ENCODE measurements at places on chromosomes 12 and 14.

GRCh38 chr14:93977790-93978581 lies 1.6 kb upstream of the ASB2 start:
- DNase-seq: no peak

DNA sequence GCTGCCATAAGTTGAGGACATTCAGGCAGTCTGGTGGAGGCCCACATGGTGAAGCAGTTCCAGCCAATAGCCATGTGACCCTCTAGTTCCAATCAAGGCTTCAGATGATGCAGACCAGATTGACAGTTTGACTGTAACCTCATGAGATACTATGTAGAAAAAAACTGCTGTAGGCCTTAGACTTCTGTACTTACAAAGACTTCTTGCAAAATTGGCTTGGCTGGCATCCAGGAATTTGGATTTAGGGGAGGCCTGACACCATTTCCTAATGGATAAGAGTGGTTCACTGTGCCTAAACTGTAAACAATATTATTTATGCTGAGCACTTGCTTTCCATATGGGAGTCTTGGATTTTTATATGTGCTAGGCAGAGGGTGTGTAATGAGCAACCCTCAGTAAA lies 76.4 kb downstream of the RGS6 start:
- no peak for DNase-seq

DNA sequence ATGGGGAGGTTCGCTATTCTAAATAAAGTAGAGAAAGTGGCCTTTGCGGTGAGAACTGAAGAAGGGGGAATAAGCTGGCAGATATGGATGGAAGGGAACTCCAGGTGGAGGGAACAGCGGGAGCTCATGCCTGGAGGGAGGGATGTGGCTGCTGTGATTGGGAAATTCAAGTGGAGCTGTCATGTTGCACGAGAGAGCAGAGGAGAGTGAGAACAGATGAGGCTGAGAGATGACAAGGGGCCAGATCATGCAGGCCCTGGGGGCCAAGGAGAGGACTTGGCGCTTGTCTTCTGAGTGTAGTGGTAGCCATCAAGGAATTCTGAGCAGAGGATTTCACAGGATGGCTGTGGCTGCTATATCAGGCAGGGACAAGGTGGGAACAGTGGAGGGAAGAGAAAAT lies 35.0 kb downstream of the TGFB3 start:
- no peak for DNase-seq

- no peak for DNase-seq
Observed at GRCh38 chr14:58091883-58092630, 60.0 kb downstream of the ARMH4 start.

- no peak for DNase-seq
Observed at GRCh38 chr12:108099073-108099472, 30.0 kb upstream of the WSCD2 start.

DNA sequence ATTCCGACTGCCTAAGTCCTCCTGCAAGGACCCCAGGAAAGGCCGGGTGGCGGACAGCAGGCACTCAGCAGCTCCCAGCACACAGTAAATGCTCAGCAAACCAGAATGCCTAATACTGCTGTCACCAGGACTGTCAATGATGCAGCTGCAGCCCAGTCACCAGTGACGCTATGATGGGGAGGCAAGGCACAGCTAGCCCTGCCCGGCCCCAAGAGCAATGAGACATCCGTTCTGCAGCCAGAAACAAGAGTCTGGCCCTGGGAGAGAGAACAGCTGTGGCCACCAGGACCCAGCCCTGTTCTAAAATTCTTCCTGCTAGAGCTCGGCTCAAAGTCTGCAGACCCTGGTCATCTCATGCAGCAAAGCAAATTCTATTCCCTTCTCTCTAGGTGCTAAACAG lies 69.8 kb downstream of the NCOR2 start:
- DNase-seq: peak; percentile 91

DNA sequence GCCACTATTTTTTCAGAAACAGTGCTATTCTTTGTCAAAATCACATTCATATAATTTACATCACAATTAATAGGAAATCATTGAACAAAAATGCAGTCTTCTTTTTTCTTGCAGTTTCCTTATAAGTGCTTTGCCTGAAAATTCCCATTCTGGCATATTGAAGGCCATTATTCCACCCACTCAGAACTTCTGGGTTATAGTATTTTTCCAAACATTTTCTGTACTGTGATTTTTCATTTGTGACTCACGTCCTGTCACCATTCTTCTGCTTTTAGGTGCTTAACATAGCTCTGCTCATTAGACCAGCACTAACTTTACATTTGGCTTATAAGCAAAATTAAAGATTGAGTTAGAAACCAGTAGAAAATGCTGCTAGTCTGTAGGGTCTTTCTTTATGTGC lies 241.0 kb upstream of the NPAS3 start:
- peak; percentile 24 for DNase-seq

- DNase-seq: no peak
Observed at GRCh38 chr14:94364964-94365363, 23.4 kb downstream of the SERPINA1 start.

- peak; percentile 54 for DNase-seq
Observed at GRCh38 chr12:92539976-92540781, 162.6 kb upstream of the PLEKHG7 start.

GRCh38 chr12:116820064-116820656 lies 61.1 kb downstream of the HRK start:
- DNase-seq: no peak

GRCh38 chr12:58616618-58617017 lies 303.7 kb downstream of the LRIG3 start:
- no peak for DNase-seq

DNA sequence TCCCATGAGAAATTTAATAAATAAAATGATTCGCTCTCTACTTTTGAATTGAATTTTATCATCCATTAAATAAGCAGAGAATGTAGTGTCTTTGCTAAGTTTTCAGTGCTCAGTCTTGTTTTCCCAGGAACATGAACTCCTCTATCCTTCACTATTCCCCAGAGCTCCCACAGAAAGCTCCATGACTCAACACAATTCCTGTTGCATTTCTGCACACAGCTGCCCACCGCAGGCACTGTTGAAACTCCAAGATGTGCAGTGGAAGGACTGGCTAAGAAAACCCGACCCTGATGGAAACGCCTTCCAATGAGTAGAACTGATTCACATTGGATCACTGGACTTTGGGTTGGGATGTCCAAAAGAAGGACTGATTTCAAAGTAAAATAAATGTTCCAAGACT lies 202.4 kb upstream of the AMIGO2 start:
- no peak for DNase-seq

- peak; percentile 92 for DNase-seq
Observed at GRCh38 chr12:1634590-1635191, 5.7 kb downstream of the WNT5B start.

DNA sequence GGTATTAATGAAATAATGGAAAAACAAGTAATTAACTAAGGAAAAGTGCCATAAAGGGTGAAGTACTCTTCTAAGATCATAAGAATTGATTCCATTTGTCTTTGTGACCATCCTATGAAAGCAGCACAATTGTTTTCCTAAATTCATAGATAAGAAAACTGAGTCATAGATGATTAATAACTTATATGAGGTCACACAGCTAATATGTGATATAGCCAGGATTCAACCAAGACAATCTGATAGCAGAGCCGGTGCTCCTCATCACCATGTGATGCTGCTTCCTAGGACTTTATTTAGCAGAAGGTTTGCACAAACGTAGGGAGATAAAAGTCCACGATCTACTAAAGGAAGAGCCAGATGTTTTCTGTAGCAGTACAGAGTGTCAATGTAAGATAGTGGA lies 181.5 kb upstream of the SYT1 start:
- DNase-seq: no peak

DNA sequence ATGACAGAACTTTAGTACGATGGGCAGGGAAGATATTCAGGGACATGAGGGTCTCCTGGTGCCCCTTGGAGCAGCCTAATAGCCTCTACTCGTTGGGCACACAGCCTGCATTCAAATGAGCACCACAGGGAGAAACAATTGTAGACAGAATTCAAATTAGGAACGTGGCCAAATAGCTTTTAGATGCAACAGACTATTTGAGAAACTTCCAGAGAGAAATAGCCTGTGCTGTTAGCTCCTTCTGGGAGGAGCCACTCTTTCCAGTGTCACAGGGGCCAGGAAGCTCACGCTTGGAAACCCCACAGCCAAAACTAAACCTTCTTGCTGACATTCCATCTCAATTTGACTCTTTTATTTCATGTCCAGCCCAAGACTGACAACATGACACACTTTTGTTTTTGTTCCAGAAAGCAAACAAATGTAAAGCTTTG lies 114.5 kb downstream of the RPAP3 start:
- no peak for DNase-seq

GRCh38 chr12:65497660-65498059 lies 219.2 kb downstream of the MSRB3 start:
- no peak for DNase-seq

GRCh38 chr12:40566271-40566670 lies 126.0 kb upstream of the CNTN1 start:
- no peak for DNase-seq

GRCh38 chr12:122869207-122869973 lies 26.5 kb downstream of the VPS37B start:
- DNase-seq: no peak

GRCh38 chr14:53872681-53873089 lies 83.9 kb downstream of the BMP4 start:
- no peak for DNase-seq

GRCh38 chr14:81062816-81063215 lies 107.4 kb downstream of the TSHR start:
- DNase-seq: peak; percentile 8

DNA sequence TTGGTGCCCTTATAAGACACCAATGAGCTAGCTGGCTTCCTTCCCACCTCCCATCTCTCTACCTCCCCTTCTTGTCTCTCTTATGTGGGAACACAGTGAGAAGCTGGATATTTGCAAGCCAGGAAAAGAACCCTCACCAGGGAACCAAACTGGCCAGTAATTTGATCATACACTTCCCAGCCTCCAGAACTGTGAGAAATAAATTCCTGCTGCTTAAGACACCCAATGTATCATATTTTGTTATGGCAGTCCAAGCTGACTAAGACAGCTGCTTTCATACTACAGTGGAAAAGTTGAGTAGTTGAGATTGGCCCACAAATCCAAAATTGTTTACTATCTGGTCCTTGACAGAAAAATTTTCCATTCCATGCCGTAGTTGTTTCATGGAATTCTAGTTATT lies 269.0 kb downstream of the KCNH5 start:
- DNase-seq: no peak

- DNase-seq: no peak
Observed at GRCh38 chr14:68801631-68802030, 8.8 kb upstream of the ZFP36L1 start.

DNA sequence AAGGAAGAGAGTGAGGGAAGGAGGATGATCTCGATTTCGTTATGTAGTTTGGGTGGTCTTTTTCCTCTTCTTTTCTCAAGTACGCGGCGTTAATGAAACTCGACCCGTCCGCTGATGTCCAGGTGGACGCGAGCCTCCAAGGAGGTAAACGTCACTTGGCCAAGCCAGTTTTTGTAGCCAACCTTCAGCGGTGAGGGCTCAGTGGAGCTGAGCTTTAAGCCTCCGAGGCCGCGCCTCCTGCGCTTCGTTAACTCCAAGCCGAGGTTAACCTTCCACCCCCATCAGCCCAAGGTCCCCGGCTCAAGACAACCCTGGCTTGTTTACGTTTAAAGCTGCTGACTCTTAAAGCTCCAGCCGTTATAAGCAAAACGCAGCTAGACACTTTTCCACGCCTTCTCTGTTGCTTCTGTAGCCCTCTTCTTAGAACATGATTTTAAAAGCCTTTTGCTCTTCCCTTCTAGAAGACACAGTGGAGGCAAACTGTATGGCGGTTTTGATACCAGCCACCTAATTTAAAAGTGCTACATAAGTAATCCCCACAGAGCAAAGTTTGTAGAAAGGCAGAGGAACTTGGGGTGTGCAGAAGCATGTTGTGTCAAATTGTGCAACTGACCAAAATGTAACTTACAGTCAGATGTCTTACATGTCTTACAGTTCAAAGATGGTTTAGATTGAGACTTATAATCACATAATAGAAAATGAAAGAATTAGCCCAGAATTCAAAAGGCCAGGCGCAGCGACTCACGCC lies 923 bp upstream of the ITPR2 start:
- DNase-seq: no peak

- DNase-seq: no peak
Observed at GRCh38 chr14:67630186-67630585, 10.5 kb downstream of the ARG2 start.

- no peak for DNase-seq
Observed at GRCh38 chr12:14741153-14741552, 44.8 kb upstream of the GUCY2C start.

GRCh38 chr12:66244446-66244845 lies 55.4 kb downstream of the IRAK3 start:
- no peak for DNase-seq

- DNase-seq: no peak
Observed at GRCh38 chr12:43742106-43742505, 16.5 kb downstream of the PUS7L start.

GRCh38 chr12:71436696-71437095 lies 2.9 kb upstream of the LGR5 start:
- no peak for DNase-seq

DNA sequence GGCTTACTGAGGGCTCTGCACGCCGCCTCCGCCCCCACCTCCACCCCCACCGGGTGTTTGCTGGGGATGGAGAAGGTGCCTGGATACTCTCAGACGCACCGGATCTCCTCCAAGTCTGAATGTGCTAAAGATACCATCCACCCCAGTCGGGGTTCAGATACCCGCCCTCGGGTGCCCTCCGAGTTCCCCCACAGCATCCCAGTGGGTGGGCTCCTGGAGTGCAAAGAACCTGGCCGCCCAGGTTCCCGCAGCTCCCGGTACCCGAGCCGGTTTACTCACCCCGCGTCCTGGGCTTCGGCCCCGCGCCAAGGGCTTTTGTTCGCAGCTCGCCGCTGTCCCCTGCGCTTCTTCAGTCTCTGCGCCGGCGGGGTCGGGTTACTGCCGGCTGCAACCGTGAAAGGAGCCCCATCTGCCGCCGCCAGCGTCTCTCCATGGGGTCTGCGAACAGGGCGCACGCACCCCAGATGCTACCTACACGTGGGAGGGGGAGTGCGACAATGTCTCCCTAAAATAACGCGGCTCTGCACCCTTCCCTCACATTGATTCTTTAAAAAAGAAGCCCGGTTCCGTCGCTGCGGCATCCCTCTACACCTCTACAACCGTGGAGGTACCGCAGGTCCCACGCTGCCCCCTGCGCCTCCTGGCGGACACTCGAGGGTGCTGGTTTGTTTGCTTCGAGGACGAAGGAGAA lies at the start of gene CCDC177:
TSS of gene CCDC177 (minus strand) at position 609 of the 691 bp plus-strand sequence. CDS start 1,249 bp downstream, outside the sequence.
- DNase-seq: peak; percentile 56

DNA sequence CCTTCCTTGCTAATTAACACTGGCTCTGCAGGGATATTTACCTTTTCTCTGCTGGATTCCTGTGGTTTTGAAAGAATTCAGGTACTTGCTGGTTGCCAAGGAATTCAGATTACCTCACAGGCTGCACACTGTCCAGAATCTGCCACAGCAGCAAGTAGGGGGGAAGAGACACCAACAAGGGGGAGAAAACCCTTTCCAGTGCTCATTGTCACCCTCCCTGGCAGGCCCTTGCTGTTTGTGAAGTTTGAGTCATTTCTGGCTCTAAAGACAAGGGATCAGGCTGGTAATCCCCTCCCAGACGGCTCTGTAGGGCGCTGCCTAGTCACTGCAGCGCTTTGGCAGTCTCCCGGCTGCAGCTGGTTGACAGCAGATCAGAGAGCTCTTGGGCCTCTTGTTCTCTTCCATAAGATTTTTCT lies 50.8 kb downstream of the TTLL5 start:
- DNase-seq: peak; percentile 92

- no peak for DNase-seq
Observed at GRCh38 chr12:68291396-68292036, 38.1 kb upstream of the IL22 start.

Data from Ammon's horn (tissue), 1 donor.